Temporal lobe (tissue), 4 donors: ENCODE measurements at places on chromosomes 3 and 15. TPM values are rescaled to one million over a fixed set of nuclear protein-coding genes. Genes with fewer than 3 reads are reported as not detected.

ERICH6 gene
- total RNA-seq = 0.25 TPM

TTLL13 gene
- under 0.01 TPM for total RNA-seq

NR2F2 gene
- 4.4 TPM for total RNA-seq

SNAP23 gene
- 12.0 TPM for total RNA-seq

FAM81A gene
- 51.1 TPM for total RNA-seq

MESP2 gene
- total RNA-seq = not detected

TRIM59 gene
- total RNA-seq = 6.6 TPM
